Stimulated activated CD8-positive, alpha-beta memory T cell treated with anti-CD3 and anti-CD28 coated beads, Interleukin-4, amount 100 ng/mL, for 1 hour (primary cell): ENCODE measurements at places on chromosomes 11 and 22.

GRCh38 chr22:43796567-43796966 lies 15.5 kb downstream of the EFCAB6 start:
- no peak for DNase-seq

DNA sequence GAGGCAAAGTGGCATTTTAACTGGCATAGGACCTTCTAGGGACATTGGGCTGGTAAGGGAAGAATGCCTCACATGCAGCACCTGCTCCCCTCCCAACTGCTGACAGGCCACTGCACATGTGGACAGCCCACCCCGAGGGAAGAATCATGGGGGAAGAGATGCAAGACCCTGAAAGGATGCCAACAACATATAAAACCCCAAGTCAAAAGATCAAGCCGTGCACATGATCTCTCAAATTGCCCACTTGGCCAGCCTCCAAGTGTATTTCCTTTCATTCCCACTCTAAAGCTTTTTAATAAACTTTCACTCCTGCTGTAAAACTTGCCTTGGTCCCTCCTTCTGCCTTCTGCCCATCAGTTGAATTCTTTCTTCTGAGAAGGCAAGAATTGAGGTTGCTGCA lies 947.8 kb upstream of the CCDC90B start:
- no peak for DNase-seq

DNA sequence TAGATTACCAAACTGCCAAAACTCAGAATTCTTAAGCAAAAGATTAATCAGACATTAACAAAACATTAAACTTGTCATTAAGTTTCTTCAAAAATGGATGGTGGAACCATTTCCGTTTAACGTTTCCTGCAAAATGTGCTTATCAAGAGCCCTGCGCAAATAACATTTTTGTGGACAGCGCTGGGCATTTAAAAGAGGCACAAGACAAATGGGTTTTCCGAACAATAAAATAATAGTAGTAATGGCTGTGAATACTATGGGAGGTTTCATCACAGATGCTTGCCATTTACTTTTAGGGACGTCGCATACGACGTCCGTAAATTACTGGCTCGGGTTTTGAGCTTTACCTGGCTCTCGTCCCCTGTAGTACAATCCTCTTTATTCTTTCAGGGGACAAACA lies 1.1 kb downstream of the NPAT start:
- DNase-seq, result no peak

DNA sequence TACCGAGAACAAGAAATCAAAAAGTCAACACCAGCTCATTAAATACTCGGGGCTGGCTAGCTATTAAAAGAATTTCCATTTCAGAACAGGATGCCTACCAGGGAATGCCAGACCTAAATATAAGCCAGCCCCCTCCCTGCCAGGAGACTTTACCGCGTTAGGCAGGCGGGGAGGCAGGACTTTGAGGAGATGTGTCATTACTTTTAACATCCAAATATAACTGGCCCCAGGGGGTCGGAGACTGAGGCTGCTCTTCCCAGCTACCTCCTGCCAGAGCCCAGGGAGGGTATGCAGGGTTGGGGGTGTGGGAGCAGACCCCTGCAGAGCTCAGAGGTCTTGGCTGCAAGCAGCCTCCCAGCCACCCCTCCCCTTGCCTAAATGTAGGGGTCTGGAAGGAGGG lies 183.5 kb downstream of the DSCAML1 start:
- DNase-seq, result no peak

DNA sequence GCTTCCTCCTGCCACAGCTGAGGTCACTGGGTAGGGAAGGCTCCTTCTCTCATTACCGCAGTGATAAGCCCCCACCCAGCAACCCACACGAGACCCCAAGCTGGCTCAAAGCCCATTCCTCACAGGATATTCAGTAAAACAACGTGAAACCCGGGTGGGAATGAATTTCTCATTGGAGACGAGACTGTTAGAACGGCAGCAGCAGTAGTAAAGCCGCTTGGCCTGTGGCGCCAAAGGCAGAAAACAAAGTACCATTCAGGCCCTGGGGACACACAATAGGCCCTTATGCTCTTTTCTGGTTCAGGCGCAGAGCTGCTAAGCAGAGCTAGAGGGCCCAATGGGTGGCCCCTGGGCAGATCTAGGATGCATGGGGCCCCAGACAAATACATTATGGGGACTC lies 45.3 kb downstream of the PC start:
- DNase-seq, result no peak

GRCh38 chr22:29625090-29625825 lies 21.8 kb downstream of the NF2 start:
- DNase-seq, result no peak
